ENCODE measurements at places on chromosomes 16 and 17.

DNA sequence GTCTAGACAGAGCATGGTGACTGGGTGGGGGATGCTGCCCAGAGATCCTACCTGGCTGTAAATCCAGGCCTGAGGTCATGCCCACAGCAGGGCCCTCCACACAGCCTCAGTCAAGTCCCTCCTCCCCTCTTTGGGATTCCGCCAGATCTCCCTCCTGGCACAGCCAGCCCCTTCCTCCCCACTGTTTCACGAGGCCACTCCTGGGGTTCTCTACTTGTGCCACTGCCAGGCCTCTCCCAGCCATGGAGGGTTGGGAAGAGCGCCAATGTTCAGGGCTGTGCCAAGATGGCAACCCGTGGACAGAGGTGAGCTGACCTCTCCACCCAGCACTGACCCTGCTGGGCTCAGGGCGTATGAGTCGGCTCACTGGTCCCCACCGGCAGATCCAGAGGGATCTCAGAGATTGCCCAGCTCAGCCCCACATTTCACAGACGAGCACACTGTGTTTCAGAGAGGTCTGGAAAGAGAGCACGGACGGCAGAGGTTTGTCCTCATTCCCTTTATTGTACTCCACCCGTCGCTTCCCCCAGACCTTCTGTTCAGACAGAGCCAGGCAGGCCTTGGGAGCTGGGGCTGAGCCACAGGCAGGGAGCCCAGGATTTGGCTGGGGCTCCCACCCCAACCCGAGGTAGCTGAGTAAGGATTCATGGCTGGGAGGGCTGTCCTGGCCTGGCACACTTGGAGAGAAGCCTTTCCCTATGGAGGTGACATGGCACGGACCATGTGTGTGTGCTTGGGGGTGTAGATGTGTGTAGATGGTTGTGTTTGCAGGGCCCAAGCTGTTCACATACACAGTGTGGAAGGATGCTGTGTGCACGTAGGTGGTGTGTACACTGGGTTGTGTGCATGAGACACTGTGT lies 3.5 kb upstream of the CAMKK1 start:
- DNase-seq = no peak

GRCh38 chr16:53152329-53152728 lies 97.5 kb downstream of the CHD9 start:
- no peak for DNase-seq

- DNase-seq = peak; percentile 65
These were observed 645 bp upstream of the GFOD2 start for GRCh38 chr16:67719778-67720144.

GRCh38 chr16:31385680-31386079 lies 7.5 kb upstream of the ITGAD start:
- DNase-seq = no peak

DNA sequence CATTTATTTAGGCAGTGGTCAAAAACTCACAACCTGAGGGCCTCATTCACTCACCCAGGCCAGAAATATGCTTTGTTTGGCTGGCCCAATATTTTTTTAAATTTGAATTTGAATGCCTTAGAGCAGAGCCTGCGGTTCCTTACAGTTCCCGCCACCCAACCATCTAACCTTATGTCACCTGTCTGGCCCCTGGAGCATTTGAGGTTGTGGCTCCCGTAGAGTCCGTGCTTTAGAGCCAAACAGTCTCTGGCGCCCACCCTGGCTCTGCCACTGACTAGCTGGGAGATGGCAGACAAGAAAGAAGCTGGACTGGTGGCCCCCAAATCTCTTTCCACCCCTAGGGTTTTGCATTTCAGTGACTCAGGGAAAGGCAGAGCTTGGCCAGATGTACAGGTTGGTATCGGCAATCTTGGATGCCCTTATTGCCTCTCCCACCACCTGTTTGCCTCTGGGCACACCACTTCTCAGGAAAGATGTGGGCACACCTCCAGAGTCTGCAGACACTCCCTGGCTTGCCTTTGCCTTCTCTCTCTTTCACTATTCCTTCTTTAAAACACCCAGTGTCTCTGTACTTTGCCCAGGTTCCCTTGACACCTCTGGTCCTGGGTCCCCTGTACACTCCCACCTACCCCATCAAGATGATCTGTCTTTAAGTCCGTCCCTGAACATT lies 1.9 kb upstream of the MAP3K14 start:
- no peak for DNase-seq

DNA sequence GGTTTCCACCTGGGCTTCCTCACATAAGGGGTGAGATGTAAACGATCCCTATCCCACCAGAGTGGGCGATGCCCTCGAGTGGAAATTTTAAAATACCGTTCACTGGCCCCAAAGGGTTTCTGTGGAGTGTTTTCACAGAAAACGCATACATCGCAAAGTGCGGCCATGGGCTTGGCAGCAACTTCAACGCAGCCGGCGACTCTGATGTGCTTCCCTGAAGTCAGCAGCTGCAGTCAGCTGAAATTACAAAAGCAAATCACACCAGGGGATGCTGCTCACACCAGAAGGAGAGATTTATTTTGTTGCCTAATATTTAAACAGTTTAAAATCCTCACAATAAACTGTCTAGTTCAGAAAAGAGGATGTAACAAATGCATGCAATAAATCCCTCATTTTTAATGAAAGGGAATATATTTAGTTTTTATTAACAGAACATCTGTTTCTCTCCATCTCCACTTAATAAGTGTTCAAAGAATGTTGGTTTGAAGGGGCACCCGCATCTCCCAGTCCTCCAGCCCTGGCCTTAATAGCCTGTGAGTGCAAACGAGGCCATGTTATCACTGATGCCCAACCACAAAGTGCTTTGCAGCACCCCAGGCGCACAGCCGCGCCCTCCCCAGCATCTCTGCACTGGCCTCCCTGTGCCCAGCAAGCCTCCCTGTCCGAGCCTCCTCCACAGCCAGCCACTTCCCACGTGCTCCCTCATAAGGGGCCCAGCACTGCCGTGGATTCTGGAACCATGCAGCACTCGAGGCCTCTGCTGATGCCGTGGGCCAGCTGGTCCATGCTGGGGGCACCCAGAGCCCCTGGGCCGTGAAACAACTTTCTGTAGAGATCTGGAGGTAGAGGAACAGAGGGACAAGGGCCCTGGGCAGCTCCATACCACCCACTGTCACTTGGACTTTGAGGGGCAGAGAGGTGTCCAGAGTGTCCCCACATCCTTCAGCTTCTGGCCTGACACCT lies 17.3 kb upstream of the XYLT2 start:
- DNase-seq = no peak

- no peak for DNase-seq
These were observed 16.7 kb downstream of the SLC26A11 start for GRCh38 chr17:80236911-80237310.

DNA sequence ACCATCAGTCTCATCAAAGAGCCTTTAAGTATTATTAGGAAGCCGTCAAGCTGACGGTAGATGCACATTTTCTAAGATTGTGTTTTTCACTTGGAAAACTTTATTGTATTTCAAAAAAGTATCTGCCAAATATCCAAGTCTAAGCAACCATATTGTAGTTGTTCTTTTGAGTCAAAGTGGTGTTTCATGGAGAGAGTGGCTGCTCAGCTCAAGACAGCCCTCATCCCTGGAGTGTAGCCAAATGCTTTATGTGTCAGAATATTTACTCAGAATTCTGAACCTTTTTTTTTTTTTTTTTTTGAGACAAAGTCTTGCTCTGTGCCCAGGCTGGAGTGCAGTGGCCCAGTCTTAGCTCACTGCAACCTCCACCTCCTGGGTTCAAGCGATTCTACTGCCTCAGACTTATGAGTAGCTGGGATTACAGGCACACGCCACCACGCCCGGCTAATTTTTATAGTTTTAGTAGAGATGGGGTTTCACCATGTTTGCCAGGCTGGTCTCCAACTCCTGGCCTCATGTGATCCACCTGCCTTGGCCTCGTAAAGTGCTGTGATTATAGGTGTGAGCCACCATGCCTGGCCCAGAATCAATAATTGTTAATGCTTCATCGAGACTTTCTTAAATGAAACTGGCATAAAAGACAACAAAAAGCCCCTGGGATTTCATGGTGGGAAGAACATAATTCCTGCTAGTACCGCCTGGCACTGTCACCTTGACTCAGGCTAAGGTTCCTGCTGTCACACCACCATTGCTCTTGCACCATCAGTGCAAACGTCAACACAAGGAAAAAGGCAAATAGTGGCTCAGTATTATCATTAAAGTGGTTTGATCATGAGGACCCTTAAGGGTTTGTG lies 45.5 kb downstream of the PRKCA start:
- peak; percentile 46 for DNase-seq

DNA sequence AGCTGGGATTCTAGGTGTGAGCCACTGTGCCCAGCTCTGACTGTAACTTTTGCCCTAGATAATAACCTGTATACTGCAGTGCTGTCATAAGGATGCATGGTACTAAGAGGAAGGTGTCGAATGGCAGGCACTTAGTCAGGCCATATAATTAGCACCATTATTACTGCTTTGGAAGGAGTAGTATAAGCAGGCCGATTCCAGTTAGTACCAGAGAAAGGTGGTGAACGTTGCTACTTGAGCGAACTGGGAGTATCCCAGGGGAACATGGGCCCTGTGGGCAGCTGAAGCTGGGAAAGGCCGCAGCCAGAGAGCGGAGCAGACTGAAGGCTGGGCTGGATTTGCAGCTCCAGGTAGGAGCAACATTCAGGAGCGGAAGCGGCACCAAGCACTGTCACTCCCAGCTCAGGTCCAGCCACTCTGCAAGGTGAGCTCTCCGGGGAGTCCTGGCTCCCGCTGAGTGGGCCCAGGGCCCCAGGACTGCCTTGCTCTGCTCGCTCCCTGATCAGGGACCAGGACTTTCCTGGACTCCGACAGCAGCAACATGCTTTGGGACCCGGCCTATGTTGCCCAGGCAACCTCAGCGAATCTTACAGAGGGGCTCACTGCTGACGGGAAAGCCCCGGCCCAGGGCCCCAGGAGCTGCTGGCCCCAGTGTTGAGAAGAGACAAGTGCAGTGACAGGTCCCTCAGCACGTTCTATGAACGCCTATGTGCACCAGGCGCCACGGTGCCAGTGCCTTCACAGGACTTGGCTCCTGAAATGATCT lies 28.6 kb downstream of the C16orf74 start:
- no peak for DNase-seq

- DNase-seq = no peak
These were observed 2.0 kb downstream of the SNRNP25 start for GRCh38 chr16:55571-56136.

DNA sequence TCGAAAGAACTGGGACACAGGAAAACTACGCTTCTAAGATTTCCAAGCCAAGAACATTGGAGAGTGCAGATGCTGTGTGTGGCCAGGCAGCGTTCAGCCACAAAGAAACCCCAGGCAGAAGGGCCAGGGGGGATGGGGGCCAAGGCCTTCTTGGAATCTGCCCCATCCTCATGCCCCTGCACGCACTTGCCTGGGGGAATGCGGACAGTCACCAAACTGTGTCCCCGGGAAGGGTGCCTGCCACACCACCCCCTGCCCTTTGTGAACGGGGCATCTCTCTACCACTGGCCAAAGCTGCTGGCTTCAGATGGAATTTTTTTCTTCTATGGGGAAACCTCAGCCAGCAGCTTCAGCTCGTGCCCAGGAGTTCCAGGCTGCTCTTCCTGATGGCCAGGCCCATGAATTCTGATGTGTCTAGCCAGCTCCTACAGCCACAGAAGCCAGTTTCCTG lies 32.0 kb upstream of the DNAH17 start:
- no peak for DNase-seq

GRCh38 chr17:58100506-58100905 lies 17.3 kb downstream of the DYNLL2 start:
- DNase-seq = no peak

GRCh38 chr17:21119247-21119918 lies 7.4 kb upstream of the DHRS7B start:
- peak; percentile 71 for DNase-seq

DNA sequence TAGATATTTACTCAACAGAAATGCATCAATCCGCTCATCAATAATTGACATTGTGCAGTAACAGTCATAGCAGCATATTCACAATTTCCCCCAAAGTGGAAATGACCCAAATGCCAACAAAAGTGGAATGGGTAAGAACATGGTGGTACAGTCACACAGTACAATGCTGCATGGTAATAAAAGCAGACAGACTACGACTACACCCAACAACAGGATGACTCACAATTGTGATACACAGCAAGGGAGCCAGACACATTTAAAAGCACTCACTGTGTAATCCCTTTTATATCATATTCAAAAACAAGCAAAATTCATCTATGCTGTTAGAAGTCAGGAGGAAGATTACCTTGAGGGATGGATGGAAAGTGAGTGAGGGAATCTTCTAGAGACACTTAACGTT lies 76.5 kb upstream of the NUDT7 start:
- DNase-seq = no peak

DNA sequence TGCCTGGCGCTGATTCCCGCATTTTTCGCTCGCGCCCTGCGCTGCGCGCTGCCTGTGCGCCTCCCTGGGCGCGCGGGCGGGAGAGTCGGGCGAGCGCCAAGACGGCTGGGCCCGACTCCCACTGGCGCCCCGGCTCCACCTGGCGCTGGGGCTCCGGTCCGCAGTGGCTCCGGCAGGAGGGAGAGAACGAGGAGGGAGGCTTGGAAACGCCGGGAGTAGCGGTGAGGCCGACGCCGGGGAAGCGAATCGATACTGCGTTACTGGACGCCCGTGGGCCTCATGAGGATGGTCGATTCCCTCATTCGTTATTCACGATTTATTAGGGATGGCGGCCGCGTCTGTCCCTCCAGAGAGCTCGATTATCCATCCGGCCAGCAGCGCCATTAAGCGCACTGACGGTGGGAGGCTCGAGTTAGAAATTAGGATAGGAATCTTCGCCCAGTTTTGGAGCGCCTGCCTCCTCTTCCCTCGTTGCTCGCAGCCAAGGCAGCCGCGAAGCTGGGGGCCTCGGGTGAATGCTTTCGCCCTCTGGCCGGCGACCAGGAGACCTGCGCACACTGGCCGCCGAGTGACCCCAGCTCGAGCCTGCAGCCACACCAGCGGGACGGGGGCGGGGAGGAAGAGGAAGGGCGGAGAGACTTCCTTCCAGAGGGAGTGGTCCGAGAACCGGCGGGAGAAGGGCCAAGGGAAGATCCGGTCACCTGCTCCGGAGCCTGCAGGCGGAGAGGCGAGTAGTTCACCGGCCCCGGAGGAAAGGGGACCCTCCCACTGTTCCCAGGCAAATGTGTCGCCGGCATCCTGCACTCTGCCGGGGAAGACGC lies 1.3 kb upstream of the PCGF2 start:
- DNase-seq = peak; percentile 79

Data from fibroblast of villous mesenchyme (primary cell).